ENCODE measurements at places on chromosomes 1 and 21.
A peak's percentile ranks its signal among the peaks of the same experiment; 100 is the strongest.

DNA sequence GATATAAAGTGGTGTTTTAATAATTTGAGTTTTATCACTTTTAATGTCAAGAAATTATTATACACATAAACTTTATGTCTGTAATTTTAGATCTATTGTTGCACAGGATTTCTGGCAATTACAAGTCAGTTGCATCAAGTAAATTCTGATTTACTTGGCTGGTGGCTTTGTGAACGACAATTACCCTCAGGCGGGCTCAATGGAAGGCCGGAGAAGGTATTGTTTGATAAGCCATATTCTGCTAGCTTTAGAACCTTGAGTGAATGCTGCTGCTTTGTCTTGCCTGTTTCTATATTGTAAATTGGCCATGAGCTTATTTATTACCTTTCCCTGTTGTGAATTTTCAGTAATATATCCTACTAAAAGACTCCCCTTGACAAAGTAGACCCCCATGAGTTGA is 4.6 kb upstream of the MSH4 start:
- DNase-seq = no peak

GRCh38 chr1:27000090-27000816 is 6.8 kb downstream of the TRNP1 start:
- DNase-seq = no peak

DNA sequence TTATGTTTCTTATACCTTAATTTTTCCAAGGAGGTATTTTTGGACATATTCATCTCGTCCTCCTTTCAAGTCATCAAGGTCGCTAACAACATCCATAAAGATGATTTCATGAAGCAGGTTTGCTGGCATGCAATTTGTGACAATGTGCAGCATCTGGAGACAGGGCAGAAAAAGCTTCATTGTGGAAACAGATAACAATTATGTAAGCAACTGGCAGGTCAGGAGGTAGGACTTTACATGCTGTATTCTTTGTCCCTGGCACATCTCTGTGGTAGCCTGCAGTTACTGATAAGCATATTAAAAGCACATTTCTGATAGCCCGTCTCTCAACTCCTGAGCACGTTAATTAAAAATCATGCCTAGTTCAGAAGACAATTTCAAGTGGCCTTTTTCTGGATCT is 156.8 kb downstream of the LEPR start:
- DNase-seq = no peak

DNA sequence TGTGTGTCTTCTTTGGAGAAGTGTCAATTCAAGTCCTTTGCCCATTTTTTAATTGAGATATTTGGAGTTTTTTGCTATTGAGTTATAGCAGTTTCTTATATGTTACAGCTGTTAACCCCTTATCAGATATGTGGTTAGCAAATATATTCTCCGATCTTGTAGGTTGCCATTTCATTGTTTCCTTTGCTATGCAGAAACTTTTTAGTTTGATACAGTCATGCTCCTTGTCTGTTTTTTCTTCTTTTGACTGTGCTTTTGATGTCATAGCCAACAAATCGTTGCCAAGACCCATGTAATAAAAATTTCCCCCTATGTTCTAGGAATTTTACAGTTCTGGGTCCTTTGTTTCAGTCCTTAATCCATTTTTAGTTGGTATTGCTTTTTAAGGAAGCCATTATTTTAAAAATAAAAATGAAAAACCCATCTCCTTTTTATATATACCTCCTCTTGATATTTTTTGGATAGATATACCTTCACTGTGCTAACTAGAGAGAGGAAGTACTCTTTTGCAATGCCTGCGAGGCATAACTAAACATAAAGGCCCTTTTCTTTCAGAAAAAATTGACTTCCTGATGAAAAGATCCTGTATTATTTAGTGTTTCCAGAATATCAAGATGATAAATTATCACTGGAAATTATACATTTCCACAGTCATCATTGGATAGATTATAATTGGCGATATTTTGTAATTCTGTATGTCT is 127.8 kb downstream of the HS2ST1 start:
- no peak for DNase-seq

DNA sequence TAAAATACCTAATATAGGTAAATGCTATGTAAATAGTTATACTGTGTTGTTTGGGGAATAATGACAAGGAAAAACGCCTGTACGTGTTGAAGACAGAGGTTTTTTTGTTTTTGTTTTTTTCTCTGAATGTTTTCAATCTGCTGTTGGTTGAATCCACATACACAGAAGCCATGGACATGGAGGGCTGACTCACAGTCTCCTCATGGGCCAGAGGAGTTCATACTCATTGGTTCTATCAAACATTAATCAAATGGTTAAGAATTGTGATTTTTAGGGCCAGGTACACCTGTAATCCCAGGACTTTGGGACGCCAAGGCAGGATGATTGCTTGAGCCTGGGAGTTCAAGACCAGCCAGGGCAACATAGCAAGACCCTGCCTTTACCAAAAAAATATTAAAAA is 20.5 kb downstream of the MIER1 start:
- no peak for DNase-seq

GRCh38 chr1:204192589-204193352 is 3.5 kb downstream of the KISS1 start:
- no peak for DNase-seq

DNA sequence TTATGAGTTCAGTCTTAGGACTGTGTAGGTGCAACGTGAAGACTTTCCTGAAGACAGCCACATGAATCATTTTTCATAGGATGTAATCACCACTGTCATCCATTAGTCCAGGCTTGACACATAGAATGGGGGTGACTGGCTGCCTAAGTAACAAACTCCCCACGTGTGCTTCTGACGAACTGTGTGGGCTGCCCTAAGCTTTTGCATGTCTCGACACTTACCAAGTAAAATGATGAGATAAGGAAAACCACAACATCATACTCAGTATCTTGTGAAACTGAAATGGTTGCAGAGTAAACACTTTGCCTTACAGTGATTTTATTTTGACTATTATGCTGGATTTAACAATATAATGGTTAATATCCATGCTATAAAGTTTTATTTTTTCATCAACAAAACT is 19.5 kb downstream of the ERG start:
- no peak for DNase-seq

DNA sequence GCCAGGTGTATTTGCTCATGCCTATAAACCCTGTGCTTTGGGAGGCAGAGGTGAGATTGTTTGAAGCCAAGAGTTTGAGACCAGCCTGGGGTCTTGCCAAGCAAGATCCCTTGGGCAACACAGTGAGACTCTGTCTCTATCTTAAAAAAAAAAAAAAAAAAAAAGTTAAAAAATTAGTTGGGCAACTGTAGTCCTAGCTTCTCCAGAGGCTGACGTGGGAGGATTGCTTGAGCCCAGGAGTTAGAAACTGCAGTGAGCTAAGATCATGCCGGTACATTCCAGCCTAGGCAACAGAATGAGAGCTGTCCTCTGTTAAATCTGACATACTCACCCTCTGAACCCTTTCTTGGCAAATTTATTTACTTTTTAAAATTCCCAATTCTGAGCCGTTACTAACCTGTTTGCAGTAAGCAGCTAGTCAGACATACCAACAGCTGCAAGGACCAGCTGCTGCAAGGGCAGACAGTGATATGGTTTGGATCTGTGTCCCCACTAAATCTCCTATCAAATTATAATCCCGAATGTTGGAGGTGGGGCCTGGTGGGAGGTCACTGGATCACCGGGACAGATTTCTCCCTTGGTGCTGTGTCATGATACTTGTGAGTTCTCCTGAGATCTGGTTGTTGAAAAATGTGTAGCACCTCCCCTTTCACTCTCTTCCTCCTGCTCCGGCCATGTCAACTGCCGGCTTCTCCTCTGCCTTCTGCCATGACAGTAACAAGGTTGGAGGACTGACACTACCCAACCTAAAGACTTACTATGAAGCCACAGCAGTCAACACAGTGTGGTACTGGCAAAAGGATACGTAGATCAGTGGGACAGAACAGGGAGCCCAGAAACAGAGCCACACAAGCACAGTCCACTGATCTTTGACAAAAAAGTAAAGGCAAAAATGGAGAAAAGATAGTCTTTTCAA is 10.6 kb downstream of the PARP1 start:
- DNase-seq = no peak

DNA sequence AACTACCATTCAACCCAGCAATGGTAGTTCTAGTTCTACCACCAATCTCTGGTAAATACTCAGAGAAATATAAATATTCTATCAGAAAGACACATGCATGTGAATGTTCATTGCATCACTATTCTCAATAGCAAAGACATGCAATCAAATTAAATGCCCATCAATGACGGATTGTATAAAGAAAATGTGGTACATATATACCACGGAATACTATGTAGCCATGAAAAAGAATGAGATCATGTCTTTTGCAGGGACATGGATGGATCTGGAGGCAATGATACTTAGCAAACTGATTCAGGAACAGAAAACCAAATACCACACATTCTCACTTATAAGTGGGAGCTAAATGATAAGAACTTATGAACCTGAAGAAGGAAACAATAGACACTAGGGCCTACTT is 37.5 kb upstream of the C1orf87 start:
- no peak for DNase-seq

DNA sequence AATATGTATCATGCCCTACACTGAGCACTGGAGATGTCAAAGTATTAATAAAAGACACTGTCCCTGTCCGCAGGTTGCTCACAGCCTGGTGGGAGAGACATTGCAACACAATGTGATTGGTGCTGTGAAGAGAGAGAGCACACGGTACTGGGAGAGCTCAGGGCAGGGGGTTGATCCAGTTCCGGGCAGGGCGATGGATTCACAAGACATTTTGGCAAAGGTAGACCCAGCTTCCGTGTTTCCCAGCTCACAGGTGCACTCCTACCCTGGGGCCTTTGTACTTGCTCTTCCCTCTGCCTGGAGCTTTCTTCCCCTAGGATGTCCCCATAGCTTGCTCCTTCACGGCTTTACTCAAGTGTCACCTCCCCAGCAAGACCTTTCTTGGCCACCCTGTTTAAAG is 1.4 kb downstream of the PLA2G5 start:
- DNase-seq = no peak

GRCh38 chr1:112990271-112990670 is 34.3 kb upstream of the SLC16A1 start:
- no peak for DNase-seq

- DNase-seq = peak; percentile 60
Observed at GRCh38 chr21:33760641-33761440, 118.5 kb downstream of the ITSN1 start.

- peak; percentile 17 for DNase-seq
Observed at GRCh38 chr1:199685369-199685768, 342.1 kb upstream of the NR5A2 start.

- DNase-seq = peak; percentile 50
Observed at GRCh38 chr1:8516793-8517556, 199.1 kb downstream of the SLC45A1 start.

GRCh38 chr1:85705940-85706339 is 2.3 kb downstream of the ZNHIT6 start:
- DNase-seq = no peak

DNA sequence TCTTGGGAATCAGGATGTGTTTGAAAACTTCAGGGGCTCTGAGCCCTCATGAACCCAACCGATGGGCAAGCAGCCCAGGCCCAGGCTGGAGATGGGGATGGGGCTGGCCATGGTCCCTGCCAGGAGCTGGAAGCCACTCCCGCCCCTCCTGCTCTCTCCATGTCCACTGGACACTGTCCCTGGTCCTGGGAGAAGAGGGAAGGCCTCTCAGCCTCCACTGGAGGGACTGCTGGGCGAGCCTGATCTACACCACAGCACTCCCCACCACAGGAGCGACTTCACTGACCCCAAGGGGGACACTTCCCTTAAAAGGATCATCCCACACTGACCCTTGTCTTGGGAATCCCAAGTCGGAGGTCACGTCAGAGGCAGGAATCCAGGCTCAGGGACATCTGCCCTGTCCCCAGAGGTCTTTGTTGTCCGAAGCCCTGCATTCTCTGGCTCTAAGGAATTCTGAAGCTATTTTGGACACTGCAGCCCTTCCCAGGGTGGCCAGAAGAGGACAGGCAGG is 16.9 kb upstream of the COL18A1 start:
- no peak for DNase-seq

GRCh38 chr1:199646761-199647160 is 380.7 kb upstream of the NR5A2 start:
- DNase-seq = no peak

DNA sequence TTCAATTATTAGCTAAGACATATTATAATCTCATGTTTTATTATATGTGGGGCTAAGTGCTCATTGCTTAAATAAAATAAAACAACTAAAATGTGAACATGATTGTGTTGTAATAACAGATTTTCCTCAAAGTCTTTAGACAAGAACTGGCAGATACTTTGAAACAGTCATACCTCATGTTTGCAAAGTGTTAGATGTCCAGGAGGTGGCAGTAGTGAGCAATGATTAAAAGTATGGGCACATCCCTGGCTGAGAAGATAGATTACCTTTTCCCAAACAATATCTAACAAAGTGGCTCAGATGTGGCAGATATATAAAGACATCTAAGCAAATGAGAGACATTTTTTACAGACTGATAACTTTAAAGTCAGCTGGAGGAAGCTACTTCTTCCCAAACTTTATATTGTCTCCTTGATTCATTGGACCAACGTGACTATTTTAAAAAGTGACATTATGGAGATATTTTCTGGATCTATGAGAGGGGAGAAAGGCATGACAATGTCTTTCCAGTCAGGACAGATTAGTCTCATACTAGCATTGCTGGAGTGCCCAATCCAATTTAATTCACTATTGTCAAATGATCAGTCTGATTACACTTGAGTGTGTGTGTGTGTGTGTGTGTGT is 269.8 kb downstream of the S1PR1 start:
- DNase-seq = peak; percentile 20

DNA sequence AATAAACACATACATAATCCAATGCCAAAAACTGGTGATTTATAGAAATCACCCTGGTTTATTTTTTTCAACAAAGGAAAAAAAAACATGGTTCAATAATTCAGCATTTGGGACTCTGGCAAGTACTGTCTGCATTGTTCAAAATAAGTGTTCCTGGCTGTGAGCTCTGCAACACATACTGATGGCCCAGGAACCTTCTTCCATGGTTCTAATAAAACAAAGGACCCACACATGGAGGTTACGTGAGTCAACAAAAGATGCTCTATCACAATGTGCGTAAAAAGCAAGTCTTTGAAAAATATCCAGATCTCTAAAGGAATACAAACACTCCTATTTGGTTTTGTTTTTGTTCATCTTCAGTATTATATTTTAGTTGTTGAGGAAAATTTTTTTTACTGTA is 37.9 kb upstream of the C1orf198 start:
- DNase-seq = no peak

DNA sequence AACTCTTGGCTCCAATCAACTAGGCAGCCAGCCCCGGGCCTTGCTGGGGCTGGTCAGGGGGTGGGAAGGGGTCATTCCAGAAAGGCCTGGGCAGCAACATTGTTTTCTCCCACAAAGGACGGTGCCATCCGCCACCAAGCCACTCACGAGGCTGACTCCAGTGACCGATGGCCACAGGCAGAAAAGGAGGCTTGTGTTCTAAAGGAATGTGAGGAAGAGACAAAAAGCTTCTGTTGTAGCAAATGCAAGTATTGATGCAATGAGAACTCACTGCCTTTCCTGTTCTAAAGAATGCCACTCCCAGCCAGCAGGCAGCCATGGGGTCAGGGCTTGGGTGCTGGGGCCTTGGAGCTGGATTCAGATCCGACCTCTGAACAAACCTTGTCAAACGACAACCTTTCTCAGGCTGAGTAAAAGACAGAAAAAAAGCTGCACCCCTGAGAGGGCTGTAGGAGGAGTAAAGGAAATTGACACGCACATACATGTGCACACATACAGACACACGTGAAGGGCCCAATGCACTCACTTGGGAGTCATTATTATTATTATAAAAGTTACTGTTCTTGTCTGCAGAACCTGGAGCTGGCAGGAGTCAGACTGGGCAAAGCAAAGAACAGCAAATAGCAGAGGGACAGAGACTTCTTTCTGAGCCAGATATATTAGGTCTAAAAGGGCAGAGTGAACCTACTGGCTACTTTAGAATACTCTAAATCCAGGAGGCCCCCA is 13.9 kb upstream of the PRMT2 start:
- no peak for DNase-seq

GRCh38 chr1:241171991-241172390 is 185.0 kb downstream of the RGS7 start:
- no peak for DNase-seq
